Smooth muscle cell of the coronary artery (primary cell): ENCODE measurements at places on chromosomes 6 and 20. TPM values are rescaled to one million over a fixed set of nuclear protein-coding genes. Genes with fewer than 3 reads are reported as not detected.

Gene FAM209B
- total RNA-seq = 0.23 TPM in 1 of 2 replicates, not detected in the other

Gene PTGIS
- 157 and 209 TPM in 2 replicates for total RNA-seq

Gene FRS3
- total RNA-seq = 1.1 and 4.7 TPM in 2 replicates

Gene WFDC10B
- total RNA-seq = not detected in 2 replicates

Gene CAPN11
- not detected in 2 replicates for total RNA-seq

Gene CALHM4
- not detected in 2 replicates for total RNA-seq

Gene GRM1
- under 0.01 TPM in 2 replicates for total RNA-seq

Gene SHLD1
- 1.3 and 2.0 TPM in 2 replicates for total RNA-seq

Gene SCUBE3
- total RNA-seq = 1.4 and 2.3 TPM in 2 replicates
